ENCODE measurements at places on chromosomes 3 and 15.
A peak's percentile ranks its signal among the peaks of the same experiment; 100 is the strongest.

DNA sequence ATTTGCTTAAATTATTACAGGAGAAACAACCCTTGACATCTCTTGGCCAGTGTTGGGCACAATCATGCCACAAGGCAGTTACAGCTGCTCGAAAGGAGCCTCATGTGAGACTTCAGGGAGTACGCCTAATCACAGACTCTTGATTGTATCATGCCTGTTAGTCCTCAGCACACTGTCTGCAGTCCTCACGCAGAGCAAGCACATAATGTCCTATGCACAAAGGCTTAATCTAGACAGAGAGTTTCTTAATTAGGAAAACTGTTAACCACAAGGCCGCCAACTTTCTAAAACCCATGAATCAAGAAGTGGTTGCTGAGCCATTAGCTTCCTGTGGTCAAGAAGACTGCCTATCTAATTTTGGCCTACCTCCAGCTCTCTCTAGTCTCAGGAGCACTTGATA lies 172.0 kb downstream of the UNC13C start:
- DNase-seq = no peak

- DNase-seq = no peak
Observed at GRCh38 chr15:56659197-56659596, 74.1 kb downstream of the ZNF280D start.

DNA sequence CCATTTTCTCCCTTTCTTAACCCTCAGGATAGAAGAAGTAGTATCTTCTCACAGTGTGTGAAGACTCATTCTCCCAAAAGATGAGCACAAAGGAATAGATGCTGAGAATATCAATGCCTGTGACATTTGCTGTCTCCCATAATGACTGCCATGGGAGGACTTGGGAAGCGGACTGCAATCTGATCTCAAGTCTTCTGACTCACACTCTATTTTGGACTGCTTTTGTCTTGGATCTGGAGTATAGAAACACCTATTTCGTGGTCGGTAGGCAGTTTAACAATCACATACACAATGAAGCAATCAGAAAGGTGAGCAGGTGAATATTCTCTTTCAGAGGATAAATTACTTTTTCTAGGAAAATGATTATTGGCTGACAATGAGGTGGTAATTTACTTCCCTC lies 852.0 kb downstream of the FHIT start:
- no peak for DNase-seq

DNA sequence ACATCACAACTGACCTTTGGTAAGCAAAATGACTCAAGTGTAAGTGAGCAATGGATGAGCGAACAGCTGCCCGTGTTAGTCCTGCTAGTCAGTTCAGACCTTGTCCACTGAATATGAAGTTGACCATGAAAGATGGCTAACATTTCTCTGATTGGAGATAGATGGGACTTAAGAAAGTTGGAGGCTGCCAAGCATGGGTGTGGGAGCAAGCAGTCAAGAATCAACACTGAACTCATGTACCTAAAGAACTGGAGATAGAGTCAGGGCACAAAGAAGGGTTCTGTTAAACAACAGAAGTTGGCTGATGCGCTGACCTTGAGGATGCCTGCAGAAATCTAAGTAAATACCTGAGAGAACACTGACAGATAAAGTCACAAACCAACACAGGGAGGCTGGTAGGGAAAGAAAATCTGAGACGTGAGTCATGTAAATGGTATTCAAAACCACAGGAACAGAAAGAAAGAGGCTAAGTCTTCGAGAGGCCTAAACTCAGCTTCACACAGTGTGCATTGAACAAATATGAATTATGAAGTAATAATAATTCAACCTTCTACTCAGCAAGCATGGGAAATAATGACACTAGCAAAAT lies 30.7 kb upstream of the ANPEP start:
- DNase-seq = peak; percentile 69

DNA sequence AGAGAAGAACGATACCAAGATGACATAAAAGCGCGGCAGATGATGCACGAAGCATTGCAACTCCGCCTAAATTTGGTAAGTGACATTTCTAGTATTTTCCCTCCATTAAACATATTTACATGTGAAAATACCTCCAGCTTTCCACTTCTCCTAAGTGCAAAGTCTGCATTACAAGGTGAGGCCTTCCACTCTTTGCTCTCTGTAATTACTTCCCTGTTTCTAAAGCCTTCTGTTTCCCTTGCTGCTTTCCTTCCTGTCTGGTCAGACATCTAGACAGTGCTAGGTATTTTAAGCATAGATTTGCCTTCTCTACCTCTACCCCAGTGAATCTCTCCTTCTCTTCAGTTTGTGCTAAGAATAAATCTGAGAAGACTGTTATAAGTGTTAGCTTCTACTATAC lies 1.9 kb downstream of the P2RY12 start:
- DNase-seq = no peak

DNA sequence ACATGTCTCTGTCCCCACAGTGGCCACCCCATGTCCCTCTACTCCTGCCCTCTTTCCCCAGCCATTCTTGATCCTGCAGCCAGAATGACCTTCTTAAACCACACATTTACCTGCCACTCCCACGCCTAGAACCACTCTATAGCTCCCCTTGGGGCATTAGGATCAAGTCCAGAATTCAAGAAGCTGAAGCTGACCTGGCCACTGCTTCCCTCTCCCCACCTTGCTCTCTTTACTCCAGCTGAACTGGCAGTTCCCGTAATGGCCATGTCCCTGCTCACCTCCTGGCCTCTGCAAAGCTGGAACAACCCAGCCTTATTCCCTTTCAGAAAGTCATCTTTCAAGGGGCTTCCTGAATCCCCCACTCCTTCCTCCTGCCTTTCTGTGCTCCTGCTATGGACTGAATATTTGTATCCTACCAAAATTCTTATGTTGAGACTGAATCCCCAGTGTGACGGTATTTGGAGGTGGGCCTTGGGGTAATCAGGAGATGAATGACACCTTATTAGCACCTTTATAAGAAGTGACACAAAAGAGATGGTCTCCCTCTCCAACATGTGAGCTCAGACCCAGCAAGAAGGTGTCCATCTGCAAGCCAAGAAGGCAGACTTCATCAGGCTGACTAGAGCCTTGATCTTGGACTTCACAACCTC lies 3.8 kb downstream of the CSRNP1 start:
- DNase-seq = no peak

GRCh38 chr15:96230526-96231181 lies 99.8 kb upstream of the NR2F2 start:
- DNase-seq = no peak

DNA sequence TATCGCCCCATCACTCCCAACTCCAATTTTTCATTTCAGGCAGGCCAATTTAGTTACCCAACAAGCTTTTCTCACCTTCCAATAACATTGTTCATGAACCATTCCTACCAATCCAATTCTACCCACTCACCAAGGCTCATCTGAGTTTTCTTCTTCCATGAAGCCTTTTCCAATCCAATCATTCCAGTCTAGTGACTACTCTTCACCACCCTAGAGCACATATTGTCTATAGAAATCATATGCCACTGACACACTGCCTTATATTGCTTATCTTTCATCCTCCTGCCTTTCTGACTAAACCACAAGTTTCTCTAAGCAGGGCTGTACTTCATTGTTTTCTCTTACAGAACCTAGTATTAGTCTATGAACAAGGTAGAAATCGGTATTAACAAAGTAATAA lies 11.4 kb downstream of the CCDC14 start:
- DNase-seq = no peak

- no peak for DNase-seq
Observed at GRCh38 chr3:8563597-8563996, 62.0 kb downstream of the LMCD1 start.

DNA sequence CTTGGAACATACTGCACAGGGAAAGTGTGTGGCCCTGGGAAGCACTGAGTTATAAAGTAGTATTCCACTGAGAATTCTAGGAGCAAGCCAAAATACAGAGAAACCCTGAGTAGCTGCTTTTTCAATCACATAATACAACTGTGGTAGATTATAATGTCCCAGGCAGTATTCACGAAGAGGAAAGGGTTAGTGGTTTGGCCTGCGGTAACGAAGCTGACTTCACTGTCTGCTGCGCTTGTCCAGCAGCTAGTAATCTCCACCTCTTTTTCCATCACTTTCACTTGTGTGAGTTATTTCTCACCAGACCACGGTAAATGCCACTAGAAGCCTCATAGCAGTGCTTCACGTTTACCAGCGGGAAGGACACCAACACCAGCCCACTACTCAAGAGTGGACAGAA lies 34.4 kb downstream of the RPL39L start:
- no peak for DNase-seq

DNA sequence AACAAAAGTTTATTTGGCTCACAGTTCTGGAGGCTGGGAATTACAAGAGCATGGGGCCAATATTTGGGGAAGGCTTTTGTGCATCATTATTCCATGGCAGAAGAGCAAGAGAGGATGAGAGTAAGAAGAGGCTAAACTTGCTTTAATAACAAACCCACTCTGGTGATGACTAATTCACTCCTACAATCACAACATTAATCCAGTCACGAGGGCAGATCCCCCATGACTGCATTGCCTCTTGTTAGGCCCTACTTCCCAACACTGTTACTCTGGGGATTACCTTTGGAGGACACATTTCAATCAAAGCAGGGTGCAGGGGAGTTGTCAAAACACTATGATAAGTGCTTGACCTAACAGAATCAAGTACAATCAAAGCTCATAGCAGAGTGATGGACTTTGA lies 181.7 kb downstream of the BBX start:
- DNase-seq = no peak

- no peak for DNase-seq
Observed at GRCh38 chr3:73041537-73041936, 19.9 kb upstream of the EBLN2 start.

- DNase-seq = no peak
Observed at GRCh38 chr3:20079621-20080020, 39.4 kb downstream of the KAT2B start.

- DNase-seq = no peak
Observed at GRCh38 chr3:195752546-195753331, 32.0 kb downstream of the MUC20 start.

- no peak for DNase-seq
Observed at GRCh38 chr15:73318463-73319351, 50.1 kb downstream of the HCN4 start.

DNA sequence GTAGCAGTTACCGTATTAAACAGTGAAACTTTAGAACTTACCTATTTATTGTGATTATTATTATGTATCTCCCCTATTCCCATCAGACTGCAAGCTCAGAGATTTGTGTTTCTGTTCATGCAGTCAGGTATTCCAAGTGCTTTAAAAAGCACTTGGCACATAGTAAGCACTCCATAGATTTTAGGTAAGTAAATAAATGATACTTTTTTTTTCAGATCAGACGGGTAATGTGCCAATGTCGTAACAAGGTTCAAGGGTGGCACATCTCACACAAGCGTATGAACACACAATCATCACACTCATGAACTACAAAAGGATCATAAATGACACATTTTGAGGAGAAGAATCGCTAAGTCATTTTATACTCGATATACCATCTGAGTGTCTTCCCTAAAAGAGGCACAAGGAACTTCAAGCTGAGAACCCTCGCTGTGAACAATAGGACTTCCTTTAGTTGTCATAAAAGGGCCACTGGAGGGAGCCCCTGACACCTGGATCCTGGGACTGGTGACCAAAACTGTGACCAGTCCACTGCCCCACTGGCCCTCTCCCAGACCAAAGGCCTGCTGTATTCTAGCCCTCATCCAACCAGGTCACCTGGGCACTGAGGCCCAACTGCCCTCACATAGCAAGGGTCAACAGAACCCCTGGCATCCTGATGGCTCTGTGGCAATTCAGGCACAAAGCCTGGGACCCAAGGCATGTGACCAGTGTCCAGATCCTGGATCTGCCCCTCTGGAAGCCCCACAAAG lies 32.1 kb downstream of the KIF9 start:
- DNase-seq = peak; percentile 10

- DNase-seq = no peak
Observed at GRCh38 chr3:133077688-133078087, 39.5 kb downstream of the TMEM108 start.

- DNase-seq = no peak
Observed at GRCh38 chr15:36965570-36966342, 134.6 kb downstream of the MEIS2 start.

GRCh38 chr3:16883723-16884083 lies 1.1 kb upstream of the PLCL2 start:
- DNase-seq = no peak

DNA sequence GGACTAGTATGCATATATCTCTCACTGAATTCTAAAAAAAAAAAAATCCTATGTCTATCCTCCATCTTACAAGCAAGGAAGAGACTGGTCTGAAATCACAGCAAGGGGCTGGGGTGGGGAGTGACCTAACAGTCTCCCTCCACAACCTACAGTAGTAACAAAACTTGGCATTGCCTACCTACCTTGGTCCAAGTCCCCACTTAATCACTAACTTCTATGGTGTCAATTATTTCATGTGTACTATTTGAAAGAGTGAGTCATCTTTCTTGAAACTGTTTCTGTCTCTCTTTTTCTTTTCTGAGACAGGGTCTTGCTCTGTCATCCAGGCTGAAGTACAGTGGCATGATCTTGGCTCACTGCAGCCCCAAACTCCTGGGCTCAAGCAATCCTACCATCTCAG lies 36.8 kb downstream of the CHAC1 start:
- no peak for DNase-seq

- no peak for DNase-seq
Observed at GRCh38 chr15:41512512-41512939, 1.1 kb downstream of the LTK start.

DNA sequence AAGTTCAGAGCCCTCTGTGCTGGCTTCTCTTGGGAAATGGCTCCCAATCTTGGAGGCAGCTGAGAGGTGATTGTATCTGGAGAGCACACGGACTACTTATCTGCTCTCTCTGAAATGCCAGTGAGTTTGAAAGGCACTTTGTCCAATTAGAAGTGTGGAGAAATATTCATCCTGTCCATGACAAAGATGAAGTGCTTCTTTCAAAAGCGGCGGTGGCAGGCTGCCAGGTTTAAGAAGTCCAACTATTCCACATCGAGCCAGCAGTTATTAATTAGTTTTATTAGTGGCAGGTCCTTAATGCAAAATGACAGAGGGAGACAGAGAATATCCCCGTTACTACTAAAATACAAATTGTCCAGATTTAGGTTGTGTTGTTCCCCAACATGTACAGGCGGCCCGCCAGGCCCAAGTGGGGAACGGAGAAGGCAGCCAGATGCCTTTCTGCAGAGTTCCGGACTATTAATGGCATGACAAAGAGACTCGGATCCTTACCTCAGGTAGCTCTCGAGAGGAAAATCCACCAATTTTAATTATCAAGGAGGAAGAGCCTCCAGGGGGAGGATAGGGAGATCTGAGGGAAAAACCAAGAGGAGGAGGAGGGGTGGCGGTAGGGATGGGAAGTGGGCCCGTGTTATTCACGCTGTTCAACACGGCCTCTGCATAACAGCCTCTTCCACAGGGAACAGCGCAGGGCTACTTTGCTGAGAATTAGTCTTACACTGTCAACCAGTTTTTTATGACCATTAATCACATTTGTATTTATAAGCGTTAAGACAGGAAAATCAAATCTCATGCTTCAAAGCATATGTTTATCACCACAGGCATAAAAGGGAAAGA lies 42.0 kb downstream of the RORA start:
- no peak for DNase-seq

Data from SW 1271 (cell line).